ENCODE measurements at places on chromosomes 16 and 17.

GRCh38 chr16:67216612-67217490 lies 10.1 kb upstream of the TMEM208 start:
- DNase-seq: no peak

GRCh38 chr17:31112001-31112661 lies 17.4 kb downstream of the NF1 start:
- DNase-seq: no peak

GRCh38 chr16:48413272-48413671 lies 28.1 kb upstream of the SIAH1 start:
- no peak for DNase-seq

DNA sequence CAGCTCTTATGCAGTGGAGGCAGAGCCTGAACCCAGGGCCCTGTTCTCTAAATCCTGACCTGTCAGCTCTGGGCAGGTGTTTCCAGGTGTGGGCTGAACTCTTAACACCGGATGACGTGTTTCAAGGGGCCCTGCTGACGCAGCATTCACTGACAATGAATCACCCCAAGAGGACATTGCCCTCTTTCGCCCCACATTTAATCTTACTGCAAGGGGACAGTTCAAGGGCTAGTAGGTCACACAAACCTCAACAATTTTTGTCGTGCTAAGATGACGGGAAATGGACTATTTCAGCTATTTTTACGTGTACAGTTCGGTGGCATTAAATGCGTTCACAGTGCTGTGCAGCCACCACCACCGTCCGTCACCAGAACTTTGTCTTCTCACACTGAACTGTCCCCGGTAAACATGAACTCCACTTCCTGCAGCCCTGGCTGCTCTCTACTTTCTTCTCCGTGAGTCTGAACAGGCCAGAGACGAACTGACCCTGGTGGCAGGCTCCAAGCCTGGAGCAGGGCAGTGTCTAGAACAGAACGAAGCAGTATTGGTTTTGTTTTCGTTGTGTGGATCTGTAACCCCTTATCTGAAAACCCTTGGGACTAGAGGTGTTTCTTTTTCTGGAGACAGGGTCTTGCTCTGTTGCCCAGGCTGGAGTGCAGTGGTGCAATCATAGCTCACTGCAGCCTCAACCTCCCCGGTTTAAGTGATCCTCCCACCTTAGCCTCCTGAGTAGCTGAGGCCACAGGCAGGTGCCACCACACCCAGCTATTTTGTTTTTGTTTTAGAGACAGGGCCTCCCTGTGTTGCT lies 88.4 kb upstream of the CIBAR2 start:
- no peak for DNase-seq

DNA sequence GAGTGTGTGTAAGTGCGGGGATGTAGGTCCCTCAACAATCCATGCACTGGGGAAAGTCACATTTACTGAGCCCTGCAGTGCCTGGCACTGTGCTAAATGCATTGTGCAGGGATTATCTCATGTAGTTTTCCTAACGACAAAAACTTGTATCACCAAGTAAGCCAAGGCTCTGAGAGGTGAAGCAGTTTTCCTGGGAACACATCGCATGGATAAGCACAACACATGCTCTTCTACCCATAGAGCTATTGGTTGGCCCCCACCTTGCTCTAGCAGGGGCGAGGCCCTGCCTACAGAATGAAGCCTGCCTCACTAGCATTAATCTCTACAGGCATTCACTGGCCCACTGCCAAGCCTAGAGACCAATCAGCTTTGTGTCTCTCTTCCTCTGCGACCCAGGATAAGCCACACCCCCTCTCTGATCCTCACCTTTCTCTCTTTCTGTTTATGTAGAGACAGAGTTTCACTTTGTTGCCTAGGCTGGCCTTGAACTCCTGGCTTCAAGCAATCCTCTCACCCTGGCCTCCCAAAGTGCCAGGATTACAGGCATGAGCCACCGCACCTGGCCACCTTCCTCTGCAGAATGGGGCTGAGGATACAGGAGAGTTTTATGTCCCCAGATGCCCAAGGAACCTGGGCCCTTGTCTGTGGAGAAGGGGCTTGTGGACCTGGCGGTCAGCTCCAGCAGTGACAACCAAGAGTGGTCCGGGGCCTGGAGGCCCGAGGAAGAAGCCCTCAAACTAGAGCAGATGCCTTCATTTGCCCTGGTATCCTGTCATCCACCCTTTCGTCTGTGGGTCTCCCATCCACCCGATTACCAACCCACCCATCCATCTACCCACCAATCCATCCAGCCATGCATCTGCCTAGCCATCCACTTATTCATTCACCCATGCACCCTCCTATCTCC lies 12.8 kb downstream of the CDH16 start:
- no peak for DNase-seq

DNA sequence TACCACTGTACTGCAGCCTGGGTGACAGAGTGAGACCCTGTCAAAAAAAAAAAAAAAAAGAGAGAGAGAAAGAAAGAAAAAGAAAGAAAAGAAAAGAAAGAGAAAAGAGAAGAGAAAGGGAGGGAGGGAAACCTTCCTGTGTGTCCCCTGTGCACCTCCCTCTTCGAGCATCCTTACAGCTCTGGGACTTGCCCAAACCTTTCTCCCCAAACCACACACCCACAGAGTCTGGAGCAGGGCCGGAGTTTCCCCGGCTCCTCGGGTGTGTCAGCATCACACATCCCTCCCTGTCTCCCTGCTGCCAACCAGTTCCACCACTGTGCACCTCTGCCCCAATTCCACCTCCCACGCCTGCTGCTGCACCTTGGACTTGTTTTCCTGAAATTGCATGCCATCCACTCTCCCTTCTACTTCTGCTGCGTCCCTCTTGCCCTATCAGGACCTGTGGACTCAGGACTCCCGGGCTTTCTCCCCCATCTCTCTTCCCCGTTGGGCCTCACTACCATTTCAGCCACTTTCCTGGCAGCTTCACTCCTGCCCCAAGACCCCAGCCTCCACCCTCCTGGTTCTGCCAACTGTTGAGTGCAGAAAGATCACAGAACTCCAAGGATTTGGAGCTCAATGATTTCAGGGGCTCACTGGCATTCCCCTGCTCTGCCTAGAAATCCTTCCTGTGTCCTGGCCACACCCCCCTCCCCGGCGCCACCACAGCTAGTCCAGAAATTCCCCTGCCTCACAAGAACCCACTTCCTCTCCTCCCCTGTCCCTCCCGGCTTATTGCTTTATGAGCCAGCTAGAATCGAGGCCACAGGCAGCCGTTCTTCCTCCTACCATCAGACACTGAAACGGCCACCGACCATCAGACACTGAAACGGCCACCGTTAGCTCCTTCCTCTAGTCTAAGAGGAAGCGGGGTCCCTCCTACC lies 3.7 kb upstream of the CDK3 start:
- DNase-seq: no peak

GRCh38 chr17:7729816-7730215 lies 12.3 kb downstream of the DNAH2 start:
- DNase-seq: no peak

DNA sequence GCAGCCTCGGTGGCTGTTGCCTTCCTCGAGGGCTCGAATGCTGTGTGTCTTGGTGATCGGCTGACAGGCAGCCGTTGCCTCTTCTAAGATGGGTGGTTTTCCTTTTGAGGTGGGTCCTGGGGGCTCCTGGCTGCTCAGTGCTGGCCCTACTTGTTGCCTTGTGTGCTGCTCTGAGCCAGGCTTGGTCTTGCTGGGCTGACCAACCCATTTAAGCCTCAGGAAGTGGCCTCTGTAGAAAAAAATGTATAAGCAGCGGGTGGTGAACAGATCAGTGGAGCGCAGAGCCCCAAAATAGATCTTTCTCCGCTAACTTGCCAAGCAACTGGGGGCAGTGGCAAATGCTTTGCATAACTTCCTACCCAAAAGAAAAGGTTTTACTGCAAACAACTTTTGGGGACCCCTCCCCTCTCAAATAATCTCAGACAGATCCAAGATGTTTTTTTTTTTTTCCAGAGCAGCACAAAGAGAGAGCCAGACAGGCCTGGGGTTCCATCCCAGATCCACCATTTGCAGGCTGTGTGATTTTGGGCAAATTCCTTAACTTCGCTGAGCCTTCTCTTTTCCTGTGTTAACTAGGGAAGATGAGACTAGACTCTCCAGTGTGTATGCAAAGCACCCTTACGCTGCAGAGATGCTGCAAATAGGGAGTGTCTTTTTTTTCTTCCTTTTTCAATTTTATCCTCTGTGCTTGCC lies 42.5 kb downstream of the PLCG2 start:
- no peak for DNase-seq

GRCh38 chr16:89599451-89599858 lies 14.0 kb upstream of the DPEP1 start:
- no peak for DNase-seq

DNA sequence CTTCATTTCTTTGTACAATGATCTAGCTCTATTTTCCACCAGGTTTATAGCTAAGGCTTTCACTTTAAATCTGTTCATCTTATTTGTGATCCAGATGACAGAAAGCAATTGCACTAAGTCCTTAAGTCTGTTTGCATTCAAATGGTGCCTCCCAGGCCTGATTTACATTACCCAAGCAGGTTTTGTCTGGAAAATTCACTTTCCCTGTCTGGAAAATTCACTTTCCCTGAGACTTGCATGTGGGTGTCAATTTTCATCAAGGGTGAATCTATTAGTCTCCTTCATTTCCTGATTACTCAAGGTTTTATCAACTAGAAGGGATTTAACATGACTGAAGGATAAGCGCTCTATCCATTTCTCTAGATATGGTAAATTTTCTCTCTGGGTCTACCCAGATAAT lies 1480.2 kb upstream of the GOT2 start:
- DNase-seq: no peak

DNA sequence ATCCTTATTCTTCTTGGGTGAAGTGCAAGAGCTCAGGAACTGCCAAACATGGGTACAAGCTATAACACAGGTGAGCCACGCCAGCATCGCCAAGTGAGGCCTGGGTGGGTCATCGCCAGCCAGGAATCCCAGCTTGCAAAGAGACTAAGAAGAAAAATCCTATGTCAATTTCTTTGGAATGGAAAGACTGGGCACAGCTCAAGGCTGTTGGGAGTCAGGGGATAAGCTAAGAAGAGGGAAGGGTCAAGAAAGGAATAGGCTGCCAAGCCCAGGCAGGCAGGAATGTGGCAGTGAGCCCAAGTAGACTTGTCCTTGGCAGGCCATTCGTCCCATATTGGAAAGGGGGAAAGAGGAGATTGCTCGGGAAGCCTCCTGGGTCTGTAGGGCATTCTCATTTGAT lies 191.4 kb upstream of the CDH5 start:
- no peak for DNase-seq

DNA sequence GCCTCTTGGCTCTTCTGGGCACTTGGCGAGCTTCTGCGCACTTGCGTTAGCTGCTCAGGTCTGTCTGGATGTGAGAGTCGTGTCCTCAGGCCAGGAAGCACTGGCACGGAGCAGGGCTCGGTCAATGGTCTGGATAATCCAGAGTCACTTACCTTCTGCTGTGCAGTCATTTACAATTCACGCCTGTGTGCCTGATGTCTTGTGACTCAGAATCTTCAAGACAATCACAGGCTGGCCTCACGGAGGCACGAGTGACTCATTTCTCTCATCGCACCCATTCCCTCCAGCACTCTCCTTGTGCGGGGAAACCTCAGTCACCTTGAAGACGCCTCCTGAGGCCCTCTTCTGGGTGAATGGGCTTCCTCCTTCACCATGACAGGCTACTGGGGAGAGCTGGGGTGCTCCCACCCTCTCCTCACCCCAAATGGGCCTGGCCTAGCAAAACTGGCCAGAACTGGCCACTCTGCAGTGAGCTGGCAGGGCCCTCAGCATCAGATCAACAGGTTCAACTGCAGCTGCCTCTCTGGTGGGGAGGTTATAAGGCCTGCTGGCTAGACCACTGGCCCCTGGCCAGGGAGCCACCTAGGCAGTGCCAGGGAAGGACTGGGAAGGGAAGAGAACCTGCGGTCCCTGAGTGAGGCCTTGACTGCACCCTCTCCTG lies 1.9 kb upstream of the CAPN15 start:
- peak; percentile 55 for DNase-seq

DNA sequence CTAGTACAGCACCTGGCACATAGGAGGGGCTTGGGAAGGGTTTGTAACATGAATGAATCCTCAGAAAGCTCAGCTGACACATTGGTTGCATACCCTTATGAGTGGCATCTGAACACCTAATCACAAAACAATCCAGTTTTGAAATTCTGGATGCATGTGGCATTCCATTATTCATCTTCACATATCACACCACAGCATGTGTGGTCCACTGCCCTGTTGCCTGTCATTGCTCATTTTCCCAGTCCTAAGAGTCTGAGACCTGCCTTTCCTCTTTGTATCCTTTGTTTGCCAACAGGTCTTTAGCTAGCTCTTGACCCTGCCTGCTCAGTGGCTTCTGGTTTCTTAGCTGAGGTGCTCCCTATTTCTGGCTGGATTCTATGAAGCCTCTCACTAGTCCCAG lies 170.8 kb upstream of the ASIC2 start:
- DNase-seq: no peak

DNA sequence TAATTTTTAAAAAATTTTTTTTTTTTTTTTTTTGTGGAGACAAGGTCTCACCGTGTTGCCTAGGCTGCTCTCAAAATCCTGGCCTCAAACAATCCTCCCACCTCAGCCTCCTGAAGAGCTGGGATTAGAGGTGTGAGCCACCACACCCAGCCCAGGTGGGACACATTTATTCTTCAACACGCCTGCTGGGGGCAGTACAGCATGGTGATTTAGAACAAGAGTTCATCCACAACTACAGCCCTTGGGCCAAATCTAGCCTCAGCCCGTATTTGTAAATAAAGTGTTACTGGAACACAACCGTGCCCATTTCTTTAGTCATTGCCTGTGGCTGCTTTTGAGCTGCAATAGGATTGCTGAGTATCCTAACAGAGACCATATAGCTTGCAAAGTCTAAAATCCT lies 92.8 kb downstream of the KATNIP start:
- DNase-seq: no peak

- DNase-seq: no peak
Measured at GRCh38 chr17:49574323-49574781, 1.3 kb upstream of the NXPH3 start.

- no peak for DNase-seq
Measured at GRCh38 chr16:7090628-7091115, 242.0 kb upstream of the RBFOX1 start.

GRCh38 chr17:28643983-28644786 lies 773 bp downstream of the BLTP2 start:
- no peak for DNase-seq

- DNase-seq: no peak
Measured at GRCh38 chr16:24815021-24815420, 30.7 kb upstream of the SLC5A11 start.

DNA sequence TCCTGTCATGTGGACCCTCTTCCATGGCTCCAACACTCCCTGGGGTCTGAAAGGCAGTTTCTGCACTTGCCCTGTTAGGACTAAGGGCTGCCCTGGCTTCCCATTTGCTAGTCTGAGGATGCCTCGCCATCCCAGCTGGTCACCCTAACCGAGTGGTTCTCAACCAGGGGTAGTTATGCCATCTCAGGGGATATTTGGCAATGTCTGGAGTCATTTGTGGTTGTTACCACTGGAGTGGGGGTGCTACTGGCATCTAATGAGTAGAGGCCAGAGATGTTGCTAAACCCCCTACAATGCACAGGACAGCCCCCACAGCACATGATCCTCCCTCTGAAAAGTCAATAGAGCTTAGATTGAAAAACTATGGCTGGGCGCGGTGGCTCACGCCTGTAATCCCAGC lies 26.9 kb upstream of the CDH1 start:
- no peak for DNase-seq

GRCh38 chr17:16915752-16916556 lies 56.0 kb downstream of the TNFRSF13B start:
- no peak for DNase-seq

- no peak for DNase-seq
Measured at GRCh38 chr16:50198802-50199403, 45.8 kb downstream of the TENT4B start.

- no peak for DNase-seq
Measured at GRCh38 chr17:7956228-7956965, 24.4 kb downstream of the CNTROB start.
